T-helper 17 cell (primary cell): ENCODE measurements at places on chromosomes 6 and 20. TPM values are rescaled to one million over a fixed set of nuclear protein-coding genes. Genes with fewer than 3 reads are reported as not detected.

DNA sequence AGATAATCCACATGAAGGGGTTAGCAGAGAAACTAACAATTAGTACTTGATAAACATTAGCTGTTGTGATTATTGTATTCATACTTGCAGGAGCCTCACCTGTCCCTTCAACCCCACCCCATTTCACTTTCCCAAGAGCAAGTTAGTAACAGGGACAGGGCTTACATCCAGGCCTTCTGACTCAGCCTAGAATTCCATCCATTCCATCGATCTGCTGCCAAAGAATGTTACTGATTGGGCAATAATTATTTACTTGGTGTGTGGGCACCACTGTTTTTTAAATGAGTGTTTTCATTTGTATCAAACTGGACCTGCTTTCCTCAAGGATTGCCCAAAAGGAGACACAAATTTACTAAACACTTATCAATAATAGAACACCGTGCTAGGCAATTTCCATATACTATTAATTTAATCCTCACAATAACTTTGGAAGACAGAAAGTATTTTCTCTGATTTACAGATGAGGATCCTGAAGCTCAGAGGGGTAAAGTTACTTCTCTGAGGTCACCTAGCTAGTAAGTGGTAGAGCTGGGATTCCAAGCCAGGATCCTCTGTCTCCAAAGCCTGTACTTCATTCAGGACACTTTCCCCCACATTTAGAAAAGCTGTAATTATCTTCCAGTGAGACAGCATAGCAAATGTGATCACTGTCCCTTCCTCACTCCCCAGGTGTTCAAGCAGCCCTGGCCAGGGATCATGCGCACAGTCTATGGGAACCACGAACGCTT, 32.8 kb downstream of the GSS start:
- no peaks in the 10 kb centered on the region for H3K36me3 ChIP-seq
- no peak overlapping the region for H3K4me3 ChIP-seq
- H3K27ac ChIP-seq = no peak overlapping the region
- H3K27me3 ChIP-seq = no peaks in the 10 kb centered on the region

DNA sequence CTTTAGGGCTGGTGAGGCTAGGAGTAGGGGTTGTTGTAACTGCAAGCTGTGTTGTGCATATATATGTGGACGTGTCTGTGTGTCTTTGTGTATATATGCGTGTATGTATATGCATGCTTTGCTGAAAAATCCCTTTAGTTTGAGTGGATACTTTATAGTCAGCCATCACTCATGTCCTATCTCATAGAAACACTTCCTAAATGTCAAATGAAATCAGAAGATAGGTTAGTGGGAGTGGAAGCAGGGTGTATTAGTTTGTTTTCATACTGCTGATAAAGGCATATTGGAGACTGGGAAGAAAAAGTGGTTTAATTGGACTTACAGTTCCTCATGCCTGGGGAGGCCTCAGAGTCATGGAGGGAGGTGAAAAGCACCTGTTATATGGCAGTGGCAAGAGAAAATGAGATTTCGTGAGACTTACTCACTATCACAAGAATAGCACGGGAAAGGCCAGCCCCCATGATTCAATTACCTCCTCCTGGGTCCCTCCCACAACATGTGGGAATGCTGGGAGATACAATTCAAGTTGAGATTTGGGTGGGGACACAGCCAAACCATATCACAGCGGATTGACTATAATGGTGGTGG, 131.1 kb downstream of the JARID2 start:
- H3K4me1 ChIP-seq = peaks cover 15% of the 10 kb centered on the region
- no peak overlapping the region for H3K27ac ChIP-seq
- H3K36me3 ChIP-seq = peaks cover 2% of the 10 kb centered on the region
- DNase-seq = no peak
- no peak overlapping the region for H3K4me3 ChIP-seq

DNA sequence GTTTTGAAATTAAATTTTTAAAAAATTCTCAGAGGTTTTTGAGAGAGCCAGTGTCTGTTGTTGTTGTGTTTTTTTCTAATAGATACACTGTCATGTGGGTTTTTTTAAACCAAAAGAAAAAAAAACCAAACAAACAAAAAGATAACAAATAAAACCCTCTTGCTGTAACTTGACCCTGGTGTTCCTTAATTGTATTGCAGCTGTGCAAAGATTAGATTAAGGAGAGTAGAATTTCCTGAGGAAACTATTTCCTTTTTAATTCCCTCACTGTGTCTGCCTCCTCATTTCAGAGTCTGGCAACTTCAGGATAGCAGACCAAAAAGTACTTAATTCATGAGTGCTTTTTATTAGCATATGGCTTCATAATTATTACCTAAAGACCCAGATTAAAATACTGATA, 281.9 kb downstream of the EPM2A start:
- no peaks in the 10 kb centered on the region for H3K4me1 ChIP-seq
- DNase-seq = no peak
- H3K27ac ChIP-seq = no peak overlapping the region
- no peaks in the 10 kb centered on the region for H3K36me3 ChIP-seq
- H3K27me3 ChIP-seq = no peaks in the 10 kb centered on the region

DNA sequence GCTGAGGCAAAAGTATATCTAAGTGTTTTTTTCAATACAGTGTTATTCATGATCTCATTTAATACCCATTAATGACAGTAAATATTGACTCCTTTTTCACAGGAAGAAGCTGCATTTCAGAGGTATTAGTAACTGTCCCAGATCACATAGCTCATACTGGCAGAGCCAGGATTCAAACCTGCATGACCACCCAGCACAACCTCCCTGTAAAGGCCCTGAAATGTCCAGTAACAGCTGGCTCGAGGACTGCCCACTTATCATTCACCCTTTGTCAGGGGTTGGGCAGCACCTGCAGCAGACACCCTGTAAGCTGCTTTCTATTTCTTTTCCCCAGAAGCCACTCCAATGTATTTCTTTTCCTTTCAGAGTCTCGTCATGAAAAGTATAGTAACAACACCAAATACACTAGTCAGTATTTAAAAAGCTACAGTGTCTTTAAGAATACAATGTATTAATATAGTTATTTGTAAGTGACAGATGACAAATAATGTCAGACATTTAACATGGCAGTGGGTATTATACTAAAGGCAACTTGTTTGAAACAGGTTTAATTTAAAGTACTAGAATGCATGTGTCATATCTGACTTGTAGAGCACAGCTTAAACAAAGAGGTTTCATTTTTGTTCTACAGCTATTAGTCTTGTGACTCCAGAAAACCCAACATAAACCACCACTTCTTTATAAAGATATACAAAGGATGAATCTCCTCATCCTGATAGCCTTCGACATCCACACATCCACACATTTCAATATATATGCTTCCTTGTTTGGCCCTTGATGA, 841.6 kb upstream of the GJE1 start:
- H3K4me1 ChIP-seq = peaks cover 3% of the 10 kb centered on the region
- H3K27me3 ChIP-seq = no peaks in the 10 kb centered on the region
- no peak for DNase-seq
- no peaks in the 10 kb centered on the region for H3K36me3 ChIP-seq
- H3K27ac ChIP-seq = no peak overlapping the region

DNA sequence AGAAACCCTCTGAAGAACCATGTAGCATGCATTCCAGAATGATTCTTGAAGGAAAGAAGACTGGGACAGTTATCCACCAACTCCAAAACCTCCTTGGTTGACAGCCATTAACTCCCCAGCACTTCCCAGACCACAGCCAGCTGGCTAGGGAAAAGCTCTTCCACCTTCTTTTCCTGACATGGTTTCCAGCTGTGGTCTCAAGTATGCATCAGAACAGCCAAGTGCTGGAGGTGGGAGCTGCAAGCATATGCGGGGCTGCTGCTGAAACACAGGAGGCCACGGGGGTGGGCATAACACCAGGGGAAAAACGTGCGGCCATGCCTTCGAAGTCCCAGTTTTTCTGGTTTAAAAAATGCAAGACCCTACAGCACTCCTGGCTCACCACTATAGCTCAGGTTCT, 108.0 kb upstream of the FAM184A start:
- DNase-seq = no peak
- H3K27ac ChIP-seq = no peak overlapping the region
- peaks cover 4% of the 10 kb centered on the region for H3K4me1 ChIP-seq
- H3K27me3 ChIP-seq = no peaks in the 10 kb centered on the region
- peaks cover 6% of the 10 kb centered on the region for H3K36me3 ChIP-seq
- no peak overlapping the region for H3K4me3 ChIP-seq

The CYP21A2 gene
- total RNA-seq = 0.76 TPM
